ENCODE measurements at places on chromosomes 12 and 14.

GRCh38 chr12:49092086-49092815, 2.4 kb downstream of the DHH start:
- peak; percentile 62 for DNase-seq

DNA sequence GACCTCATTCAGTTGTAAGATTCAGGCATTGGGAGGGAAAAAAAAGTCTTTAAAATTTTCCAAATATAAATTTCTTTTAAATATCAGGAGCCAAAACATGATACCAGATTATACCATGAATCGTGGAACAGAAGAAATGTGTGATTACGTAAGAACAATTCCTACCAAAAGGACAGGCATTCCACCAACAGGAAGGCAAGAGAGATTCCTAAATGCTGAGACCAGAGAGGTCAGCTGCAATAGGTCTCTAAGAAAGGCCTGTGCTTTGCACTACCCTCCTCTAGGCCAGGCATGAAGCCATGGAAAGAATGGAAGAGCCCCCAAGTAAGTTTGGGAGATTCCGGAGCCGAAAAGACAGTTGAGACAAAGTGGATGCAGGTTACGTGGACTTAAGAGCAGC, 83.7 kb downstream of the PTGER2 start:
- no peak for DNase-seq

DNA sequence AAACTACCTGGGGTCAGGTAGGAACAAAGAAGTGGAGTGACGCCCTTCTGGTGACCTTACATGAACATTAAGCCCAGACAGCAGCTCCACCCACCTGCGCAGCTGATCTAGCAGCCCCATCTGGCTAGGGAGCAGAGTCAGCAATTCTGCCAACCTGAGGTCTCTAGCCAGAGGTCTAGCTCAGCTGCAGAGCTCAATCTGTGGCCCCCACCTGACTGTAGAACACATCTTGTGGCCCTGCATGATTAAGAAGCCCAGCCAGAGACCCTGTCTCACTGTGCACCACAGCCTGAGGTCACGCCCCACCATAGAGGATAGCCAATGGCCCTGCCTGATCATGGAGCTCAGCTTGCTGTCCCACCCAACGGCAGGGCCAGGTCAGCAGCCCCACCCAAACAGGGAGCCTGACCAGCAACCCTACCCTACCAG, 50.6 kb upstream of the HIGD1C start:
- no peak for DNase-seq

- DNase-seq = no peak
These were observed 26.5 kb downstream of the CRACR2A start for GRCh38 chr12:3726456-3726855.

- no peak for DNase-seq
These were observed 27.7 kb upstream of the MYL2 start for GRCh38 chr12:110948041-110948440.

DNA sequence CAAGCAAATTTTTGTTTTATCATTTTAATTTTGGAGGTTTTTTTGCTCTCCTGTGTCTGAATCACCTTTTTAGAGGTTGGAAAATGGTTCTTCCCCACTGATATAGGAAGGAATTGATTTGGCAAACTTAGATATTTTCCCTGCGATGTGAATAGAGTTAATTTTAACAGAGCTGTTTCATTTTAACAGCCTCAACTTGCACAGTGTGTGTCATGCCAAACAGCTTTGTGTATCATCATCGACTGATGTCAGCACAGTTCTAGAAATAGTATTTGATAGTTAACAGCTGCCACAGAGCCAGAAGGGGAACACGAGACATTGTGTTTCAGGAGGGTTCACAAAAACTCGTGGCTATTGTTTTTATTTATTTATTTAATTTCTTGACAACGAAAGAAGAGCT, 243.1 kb upstream of the FOXN3 start:
- no peak for DNase-seq

DNA sequence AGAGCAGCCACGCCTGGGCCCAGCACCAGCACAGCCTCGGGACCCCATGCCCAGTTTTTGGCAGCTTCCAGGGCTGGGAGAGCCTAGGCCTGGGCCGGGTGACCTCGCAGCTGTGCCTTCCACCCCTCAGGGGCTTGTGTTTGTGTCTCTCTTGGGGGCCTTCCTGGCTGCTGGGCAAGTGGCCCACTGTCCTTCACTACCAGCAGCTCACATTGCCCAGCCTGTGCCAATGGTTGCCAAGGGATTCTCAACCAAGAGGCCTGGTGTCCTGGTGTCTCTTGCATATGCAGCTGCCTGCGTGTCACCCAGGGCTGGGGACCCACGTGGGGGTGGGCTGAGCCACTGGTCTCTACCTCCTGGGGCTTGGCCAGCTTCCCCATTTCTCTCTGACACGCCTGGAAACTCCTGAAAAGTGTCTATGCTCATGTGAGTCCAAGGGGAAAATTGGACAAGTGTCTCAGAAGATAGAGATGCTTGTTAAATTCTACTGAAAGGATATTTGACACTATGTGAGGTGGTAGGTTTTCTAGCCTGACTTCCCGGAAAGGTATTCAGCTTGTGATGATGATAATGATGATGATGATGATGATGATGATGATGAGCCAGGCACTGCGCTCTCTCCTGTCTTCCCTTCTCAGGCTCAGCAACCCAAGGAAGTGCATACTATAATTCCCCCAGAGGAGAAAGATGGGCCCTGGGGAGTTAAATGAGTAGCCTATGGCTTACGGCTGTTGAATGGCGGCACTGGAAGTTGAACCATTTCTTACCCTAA, 48.8 kb upstream of the ESRRB start:
- DNase-seq = no peak

DNA sequence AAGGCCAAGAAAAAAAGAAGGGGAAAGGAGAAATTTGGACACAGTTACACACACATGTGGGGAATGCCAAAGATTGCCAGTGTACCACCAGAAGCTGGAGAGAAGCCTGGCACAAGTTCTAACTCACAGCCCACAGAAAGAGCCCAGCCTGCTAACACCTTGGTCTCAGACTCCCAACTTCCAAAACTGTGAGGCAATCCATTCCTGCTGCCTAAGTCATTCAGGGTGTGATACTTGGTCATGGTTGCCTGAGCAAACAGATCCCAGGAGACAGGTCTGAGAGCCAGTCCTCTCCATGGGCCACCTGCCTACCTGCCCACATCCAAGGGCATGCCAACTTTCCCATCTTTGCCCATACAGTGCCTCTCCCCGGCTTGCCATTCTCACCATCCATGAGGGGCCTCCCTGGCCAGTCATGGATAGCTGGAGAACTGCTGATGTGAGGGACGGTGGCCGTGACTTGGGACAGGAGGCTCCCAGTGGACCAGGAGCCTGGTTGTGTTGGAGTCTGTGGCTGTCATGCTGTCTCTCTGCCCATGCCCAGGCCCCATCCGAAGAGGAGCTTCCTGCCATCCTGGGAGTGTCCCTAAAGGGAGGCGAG, 198.0 kb upstream of the RTL1 start:
- no peak for DNase-seq

GRCh38 chr12:90333939-90334338, 621.0 kb downstream of the CCER1 start:
- DNase-seq = no peak

GRCh38 chr12:19244312-19244711, 114.8 kb downstream of the PLEKHA5 start:
- DNase-seq = no peak

GRCh38 chr14:100903134-100903468, 421 bp downstream of the RTL1 start:
- DNase-seq = no peak

DNA sequence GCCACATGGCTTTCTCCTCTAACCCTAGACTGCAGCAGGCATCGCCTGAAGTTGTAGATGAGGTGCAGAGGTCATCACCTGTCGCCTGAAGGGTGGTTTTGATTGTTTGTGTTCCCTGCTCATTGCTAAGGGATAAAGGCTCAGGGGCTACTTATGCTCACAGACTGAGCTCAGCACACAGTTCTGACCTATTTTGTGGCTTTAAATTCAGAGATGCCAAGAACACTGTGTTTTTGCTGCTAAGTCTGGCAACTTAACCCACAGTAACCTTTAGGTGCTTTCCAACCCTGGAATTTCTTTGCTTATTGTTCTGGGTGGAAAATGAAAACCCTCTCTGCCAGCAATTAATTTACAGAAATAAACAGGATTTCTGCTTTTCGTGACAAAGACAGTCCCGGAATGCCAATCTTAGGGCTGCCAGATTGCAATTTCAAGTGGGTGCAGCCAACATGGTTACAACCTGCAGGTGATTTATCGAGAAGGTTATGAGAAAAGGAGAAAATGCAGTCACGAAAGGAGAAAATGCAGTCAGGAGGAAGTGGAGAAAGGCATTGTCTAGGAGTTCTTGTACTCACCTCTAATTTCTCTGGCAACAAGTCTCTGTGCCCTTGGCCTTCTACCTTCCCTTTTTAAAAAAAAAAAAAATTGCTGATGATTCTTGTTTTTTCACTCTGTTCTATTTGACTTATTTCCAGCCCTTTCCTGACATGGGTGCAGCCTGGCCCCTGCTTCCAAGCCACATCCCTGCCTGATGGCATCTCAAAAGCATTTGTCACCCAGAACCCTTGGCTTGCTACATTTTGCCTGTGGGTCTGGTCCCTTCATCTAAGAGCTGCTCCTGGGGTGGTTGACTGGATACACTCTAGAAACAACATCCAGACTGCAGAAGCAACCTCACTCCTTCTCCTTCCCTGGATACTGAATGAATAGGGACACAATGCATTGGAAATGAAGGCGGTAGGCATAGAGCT, 23.3 kb downstream of the NPC2 start:
- DNase-seq = no peak

GRCh38 chr12:67531051-67531450, 117.5 kb upstream of the DYRK2 start:
- DNase-seq = no peak

DNA sequence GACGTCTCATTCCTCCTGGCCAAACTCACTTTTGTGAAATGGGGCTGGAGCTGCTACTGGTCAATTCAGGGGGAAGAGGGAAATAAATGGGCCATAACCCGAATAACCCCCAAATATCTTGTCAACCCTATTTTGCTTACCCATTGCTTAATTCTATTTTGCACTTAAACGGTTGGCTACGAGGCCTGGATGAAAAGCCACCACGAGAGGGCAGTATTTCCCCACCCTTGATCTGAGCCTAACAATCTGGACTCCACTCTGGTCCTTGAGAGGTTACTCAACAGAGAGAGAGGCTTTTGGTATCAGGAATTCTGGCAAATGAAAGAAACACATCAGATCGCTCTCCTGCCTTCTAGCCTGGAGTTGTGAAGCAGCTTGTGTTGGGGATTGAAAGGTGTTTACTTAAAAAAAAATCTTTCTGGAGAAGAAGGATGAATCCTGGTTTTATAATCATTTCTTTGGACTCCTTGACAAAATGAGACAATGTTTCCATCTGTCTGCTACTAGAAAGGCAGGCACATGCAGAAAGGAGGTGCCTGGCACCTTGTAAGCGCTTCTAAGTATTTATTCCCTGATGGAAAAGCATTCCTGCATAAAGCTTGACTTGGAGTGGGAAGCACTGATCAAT, 22.4 kb upstream of the FBXO21 start:
- peak; percentile 56 for DNase-seq

GRCh38 chr14:92874962-92875661, 47.8 kb upstream of the CHGA start:
- no peak for DNase-seq

DNA sequence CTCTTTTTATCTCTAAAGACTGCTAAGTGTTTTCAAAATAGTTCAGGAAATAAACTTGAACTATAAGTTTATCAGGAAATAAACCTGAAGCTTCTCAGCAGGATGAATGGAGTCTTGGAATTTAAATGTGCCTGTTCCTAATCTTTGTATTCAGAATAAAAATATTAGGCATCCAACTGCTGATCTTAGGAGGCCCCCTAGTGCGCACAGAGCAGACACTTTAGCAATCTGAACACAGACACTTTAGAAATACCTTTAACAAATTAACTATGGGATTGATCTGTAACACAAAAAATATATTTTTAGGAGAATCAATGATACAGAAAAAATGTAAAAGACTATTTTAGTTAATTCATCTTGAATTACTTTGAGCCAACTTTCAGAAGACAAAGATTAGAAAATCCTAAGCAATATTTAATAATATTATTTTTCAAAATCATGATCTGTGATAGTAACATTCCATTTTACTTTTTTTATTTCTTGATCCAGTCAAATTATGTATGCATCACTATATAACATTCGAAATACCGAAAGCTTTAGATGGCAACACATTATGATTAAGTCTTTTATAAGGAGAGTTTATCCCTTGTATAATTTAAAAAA, 80.9 kb downstream of the SLC41A2 start:
- peak; percentile 18 for DNase-seq

All from activated T-cell treated with anti-CD3 and anti-CD28 coated beads, Interleukin-2, amount 50 U/mL, for 4 hours (primary cell).